Fibroblast of lung (primary cell): ENCODE measurements at places on chromosomes 4 and X. TPM values are rescaled to one million over a fixed set of nuclear protein-coding genes. Genes with fewer than 3 reads are reported as not detected.

- no peak overlapping the region for H3K4me3 ChIP-seq
- no peak for DNase-seq
- no peaks in the 10 kb centered on the region for H3K27me3 ChIP-seq
- H3K36me3 ChIP-seq = no peaks in the 10 kb centered on the region
- H3K27ac ChIP-seq = no peak overlapping the region
These were observed 22.9 kb upstream of the SOWAHD start for GRCh38 chrX:119735467-119735866.

DNA sequence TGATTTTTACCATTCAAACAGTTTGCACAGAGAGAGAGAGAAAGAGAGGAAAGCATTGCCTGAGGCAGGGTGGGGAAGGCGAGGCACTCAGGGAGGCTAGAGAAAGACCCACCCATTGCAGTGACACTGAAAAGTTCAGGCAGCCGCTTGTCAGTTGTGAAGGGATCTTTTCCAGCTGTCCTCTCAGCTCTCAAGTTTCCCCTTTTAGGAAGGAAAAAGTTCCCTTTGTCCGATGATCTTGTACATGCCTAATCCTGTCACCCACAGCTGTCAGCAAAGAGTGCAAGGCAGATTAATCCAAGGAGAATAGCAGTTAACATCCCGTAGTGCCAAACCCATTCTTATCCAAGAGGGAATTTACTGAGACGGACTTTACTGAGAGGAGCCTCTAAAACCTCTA lies 255.0 kb downstream of the MAGEB5 start:
- H3K4me3 ChIP-seq = no peak overlapping the region
- H3K4me1 ChIP-seq = no peaks in the 10 kb centered on the region
- H3K36me3 ChIP-seq = no peaks in the 10 kb centered on the region
- no peaks in the 10 kb centered on the region for H3K27me3 ChIP-seq

DNA sequence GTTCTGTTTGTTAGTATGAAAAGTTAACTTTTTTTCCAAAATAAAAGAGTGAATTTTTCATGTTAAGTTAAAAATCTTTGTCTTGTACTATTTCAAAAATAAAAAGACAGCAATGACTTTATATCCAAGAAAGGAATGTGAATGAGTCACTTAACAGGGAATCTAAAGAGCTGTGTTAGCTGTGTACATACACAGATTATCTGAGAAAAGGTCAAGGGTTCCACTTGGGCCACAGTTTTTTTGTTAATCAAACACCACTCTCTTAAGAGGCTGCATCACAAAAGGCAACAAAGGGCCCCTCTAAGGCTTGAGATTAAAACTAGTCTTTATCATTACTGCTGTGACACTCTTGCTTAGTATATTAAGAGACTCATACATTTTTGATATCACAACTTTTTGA lies 82.1 kb downstream of the FIP1L1 start:
- no peaks in the 10 kb centered on the region for H3K4me1 ChIP-seq
- H3K4me3 ChIP-seq = no peak overlapping the region
- peaks cover 4% of the 10 kb centered on the region for H3K36me3 ChIP-seq

GRCh38 chr4:93635943-93636342 lies 192.6 kb upstream of the ATOH1 start:
- H3K27ac ChIP-seq = no peak overlapping the region
- H3K27me3 ChIP-seq = no peaks in the 10 kb centered on the region
- no peaks in the 10 kb centered on the region for H3K4me1 ChIP-seq
- DNase-seq = no peak

- H3K4me1 ChIP-seq = no peaks in the 10 kb centered on the region
- H3K27ac ChIP-seq = no peak overlapping the region
- H3K27me3 ChIP-seq = no peaks in the 10 kb centered on the region
- DNase-seq = no peak
- no peak overlapping the region for H3K4me3 ChIP-seq
These were observed 9.6 kb upstream of the IL13RA1 start for GRCh38 chrX:118717678-118718391.

DNA sequence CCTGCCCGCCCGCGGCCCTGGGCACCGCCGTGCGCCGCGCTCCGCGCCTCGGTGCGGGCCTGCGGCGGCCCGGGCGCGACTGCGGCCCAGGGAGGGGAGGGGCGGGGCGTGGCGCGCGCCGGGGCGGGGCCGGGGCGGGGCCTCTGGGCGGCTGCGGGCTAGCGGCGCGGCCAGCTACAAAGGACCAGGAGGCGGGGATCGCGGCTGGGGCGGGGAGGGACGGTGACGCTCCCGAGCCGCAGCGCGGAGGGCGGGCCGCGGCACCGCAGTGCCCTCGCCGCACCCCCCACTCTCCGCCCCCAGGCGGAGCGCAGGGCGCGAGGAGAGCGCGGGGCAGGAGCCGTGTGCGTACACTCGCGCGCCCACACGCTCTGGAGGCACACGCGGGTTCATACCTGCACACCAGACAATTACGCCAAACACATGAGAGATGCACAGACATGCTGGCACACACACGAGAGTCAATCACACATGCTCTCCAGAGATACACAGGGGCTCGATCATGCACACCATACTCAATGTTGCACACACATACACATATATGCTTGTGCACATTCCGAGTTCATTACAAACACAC lies at the start of gene CRMP1:
Gene CRMP1, minus strand, starts transcription at position 83 of the 577 bp plus-strand sequence. CDS start 117 bp downstream, outside the sequence.
- no peaks in the 10 kb centered on the region for H3K36me3 ChIP-seq
- H3K27me3 ChIP-seq = peaks cover 42% of the 10 kb centered on the region

DNA sequence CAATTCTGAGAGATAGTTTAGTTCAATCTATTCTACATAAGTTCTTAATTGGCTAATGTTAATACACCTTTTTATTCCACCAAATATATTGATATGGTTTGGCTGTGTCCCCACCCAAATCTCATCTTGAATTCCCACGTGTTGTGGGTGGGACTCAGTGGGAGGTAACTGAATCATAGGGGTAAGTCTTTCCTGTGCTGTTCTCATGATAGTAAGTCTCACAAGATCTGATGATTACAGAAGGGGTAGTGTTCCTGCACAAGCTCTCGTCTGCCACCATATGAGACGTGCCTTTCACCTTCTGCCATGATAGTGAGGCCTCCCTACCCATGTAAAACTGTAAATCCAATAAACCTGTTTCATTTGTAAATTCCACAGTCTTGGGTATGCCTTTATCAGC lies 11.3 kb downstream of the PPA2 start:
- no peak for DNase-seq
- no peaks in the 10 kb centered on the region for H3K4me1 ChIP-seq
- no peak overlapping the region for H3K27ac ChIP-seq

GRCh38 chrX:150934453-150934852 lies 36.0 kb upstream of the CD99L2 start:
- H3K27me3 ChIP-seq = no peaks in the 10 kb centered on the region
- no peaks in the 10 kb centered on the region for H3K36me3 ChIP-seq
- H3K4me3 ChIP-seq = no peak overlapping the region
- H3K27ac ChIP-seq = no peak overlapping the region

GRCh38 chr4:120003193-120003592 lies 63.5 kb downstream of the MAD2L1 start:
- no peak overlapping the region for H3K27ac ChIP-seq
- peaks cover 7% of the 10 kb centered on the region for H3K4me1 ChIP-seq
- H3K27me3 ChIP-seq = no peaks in the 10 kb centered on the region
- H3K36me3 ChIP-seq = no peaks in the 10 kb centered on the region
- no peak for DNase-seq

DNA sequence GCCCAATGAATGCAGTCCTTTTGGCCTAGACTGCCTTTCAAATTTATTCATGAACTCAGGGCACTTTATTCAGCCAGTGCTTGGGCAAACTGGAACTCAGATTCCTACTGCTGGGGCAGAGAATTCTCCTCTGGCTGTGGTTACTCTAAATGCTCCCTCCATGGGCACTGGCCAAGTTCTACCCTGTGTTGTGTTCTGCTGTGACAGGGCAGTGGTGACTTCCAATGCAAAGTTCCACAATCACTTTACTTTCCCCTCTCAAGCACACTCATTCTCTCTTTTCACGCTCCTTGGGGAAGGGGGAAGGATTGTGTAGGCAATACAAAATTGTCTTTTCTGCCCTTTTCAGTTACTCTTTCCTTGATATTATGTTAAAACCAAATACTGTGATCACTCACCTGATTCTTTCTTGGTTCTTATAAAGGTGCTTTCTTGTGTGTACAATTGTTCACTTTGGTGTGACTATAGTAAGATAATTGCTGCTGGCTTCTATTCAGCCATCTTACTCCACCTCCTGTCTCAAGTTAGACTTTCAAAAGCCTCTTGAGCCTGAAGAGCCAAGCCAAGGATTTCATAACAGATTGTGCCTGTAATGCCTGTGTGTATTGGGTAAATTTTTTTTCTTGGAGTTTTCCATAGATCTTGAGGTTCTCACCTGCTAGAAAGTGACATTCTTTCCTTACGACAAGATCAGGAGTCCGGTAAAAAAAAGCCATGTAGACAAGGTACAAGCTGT lies 1078.6 kb downstream of the FAM133A start:
- H3K4me3 ChIP-seq = no peak overlapping the region
- H3K27ac ChIP-seq = no peak overlapping the region
- H3K27me3 ChIP-seq = no peaks in the 10 kb centered on the region
- no peaks in the 10 kb centered on the region for H3K4me1 ChIP-seq
- H3K36me3 ChIP-seq = no peaks in the 10 kb centered on the region

DNA sequence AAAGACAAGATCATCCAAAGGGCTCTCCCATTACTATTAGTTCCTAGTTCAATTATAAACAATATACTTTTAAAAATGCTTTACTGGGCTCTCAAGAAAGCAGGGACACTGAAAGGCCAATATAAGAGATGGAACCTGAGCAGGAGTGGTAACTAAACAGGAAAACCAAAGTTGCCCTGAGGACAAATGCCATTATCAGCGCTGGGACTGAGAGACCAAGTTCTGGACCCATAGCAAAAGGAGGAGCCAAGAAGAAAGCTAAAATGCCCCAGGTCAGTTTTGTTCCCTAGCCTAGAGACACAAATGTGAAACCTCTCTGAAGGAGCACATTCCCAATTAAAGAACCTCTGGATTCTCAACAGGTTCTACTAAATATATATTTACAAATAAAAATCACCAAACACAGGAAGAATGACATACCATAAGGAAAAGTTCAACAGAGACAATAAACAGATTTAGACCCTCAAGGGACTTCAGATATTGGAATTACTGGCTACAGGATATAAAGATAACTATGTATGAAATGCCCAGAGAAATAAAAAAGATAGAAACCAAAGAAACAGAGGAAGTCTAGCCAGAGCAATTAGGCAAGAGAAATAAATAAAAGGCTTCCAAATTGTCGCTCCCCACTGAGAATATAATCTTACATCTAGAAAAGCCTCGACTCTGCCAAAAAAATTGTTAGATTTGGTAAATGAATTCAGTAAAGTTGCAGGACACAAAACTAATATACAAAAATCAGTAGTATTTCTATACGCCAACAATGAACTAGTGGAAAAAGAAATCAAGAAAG lies 67.1 kb downstream of the KLHL8 start:
- H3K27ac ChIP-seq = no peak overlapping the region
- no peak overlapping the region for H3K4me3 ChIP-seq
- DNase-seq = no peak
- no peaks in the 10 kb centered on the region for H3K27me3 ChIP-seq

DNA sequence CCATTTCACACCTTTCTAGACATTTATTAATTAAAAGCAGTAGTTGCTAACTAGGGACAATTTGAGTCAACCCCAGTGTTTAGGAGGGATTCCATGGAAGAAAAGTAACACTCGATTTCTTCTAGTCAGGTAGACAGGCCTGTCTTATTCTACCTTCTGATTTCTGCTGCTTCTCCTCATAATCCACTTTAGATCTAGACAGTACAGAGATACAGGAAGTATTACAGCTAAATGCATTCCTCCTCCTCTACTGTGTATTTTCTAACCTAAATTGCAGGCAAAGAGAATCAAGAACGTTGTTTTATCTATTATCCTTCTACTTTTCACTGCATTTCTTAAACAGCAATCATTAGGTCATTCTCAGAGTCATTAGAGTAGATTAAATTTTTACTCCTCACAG lies 52.6 kb downstream of the LPAR4 start:
- no peaks in the 10 kb centered on the region for H3K27me3 ChIP-seq
- H3K4me1 ChIP-seq = no peaks in the 10 kb centered on the region
- H3K36me3 ChIP-seq = no peaks in the 10 kb centered on the region
- H3K27ac ChIP-seq = no peak overlapping the region
- no peak overlapping the region for H3K4me3 ChIP-seq

DNA sequence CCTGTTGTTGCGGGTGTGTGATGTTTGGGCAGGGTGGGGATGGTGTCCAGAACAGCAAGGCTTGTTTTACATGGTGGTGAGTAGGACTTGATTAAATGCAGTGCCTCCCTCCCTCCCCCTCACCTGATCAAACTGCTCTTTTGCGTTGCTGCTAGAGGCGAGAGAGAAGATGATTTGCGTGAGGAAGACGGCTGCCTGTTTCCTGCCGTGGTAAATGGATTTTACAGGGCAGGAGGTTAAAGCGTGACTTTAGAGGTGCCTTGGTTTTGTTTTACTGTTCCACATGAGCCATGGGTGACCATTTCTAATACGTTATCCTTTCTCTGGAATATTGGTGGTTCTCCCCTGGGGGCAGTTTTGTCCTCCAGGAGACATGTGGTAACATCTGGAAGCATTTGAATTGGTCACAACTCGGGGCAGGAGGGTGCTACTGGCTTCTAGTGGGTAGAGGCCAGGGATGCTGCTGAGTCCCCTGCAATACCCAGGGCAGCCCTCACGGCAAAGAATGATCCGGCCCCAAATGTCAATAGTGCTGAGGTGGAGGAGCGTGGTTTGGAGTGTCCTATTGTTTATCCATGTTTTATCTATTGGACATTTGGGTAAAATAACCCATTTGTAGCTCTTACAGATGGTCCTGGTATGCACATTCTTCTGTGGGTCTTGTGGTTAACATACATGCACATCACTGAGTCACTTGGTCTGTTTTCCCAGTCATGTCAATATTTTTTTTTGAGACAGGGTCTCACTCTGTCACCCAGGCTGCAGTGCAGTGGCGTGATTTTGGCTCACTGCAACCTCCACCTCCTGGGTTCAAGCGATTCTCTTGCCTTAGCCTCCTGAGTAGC lies 73.7 kb downstream of the SHROOM2 start:
- H3K36me3 ChIP-seq = no peaks in the 10 kb centered on the region
- H3K27ac ChIP-seq = no peak overlapping the region
- H3K4me3 ChIP-seq = no peak overlapping the region
- DNase-seq = peak; percentile 86
- H3K27me3 ChIP-seq = no peaks in the 10 kb centered on the region
- no peaks in the 10 kb centered on the region for H3K4me1 ChIP-seq

- DNase-seq = peak; percentile 6
- no peak overlapping the region for H3K4me3 ChIP-seq
- H3K27ac ChIP-seq = no peak overlapping the region
- no peaks in the 10 kb centered on the region for H3K4me1 ChIP-seq
- H3K27me3 ChIP-seq = no peaks in the 10 kb centered on the region
- no peaks in the 10 kb centered on the region for H3K36me3 ChIP-seq
These were observed 33.5 kb downstream of the PCDH19 start for GRCh38 chrX:100376576-100376975.

GRCh38 chr4:53967986-53968385 lies 96.4 kb downstream of the CHIC2 start:
- DNase-seq = no peak
- H3K27me3 ChIP-seq = no peaks in the 10 kb centered on the region
- no peak overlapping the region for H3K4me3 ChIP-seq
- H3K36me3 ChIP-seq = no peaks in the 10 kb centered on the region
- no peak overlapping the region for H3K27ac ChIP-seq
- peaks cover 4% of the 10 kb centered on the region for H3K4me1 ChIP-seq

The DSPP gene
- not detected in 2 replicates for total RNA-seq

The WDR17 gene
- 2.1 and 4.5 TPM in 2 replicates for total RNA-seq

The LNX1 gene
- 0.51 and 1.3 TPM in 2 replicates for total RNA-seq

The ADH7 gene
- 0.17 TPM in 1 of 2 replicates, not detected in the other for total RNA-seq

The LRAT gene
- under 0.01 TPM in 2 replicates for total RNA-seq

The PABPC1L2A gene
- total RNA-seq = not detected in 2 replicates

The CLNK gene
- not detected in 2 replicates for total RNA-seq
